ENCODE measurements at places on chromosomes 5 and 9.
A peak's percentile ranks its signal among the peaks of the same experiment; 100 is the strongest.

DNA sequence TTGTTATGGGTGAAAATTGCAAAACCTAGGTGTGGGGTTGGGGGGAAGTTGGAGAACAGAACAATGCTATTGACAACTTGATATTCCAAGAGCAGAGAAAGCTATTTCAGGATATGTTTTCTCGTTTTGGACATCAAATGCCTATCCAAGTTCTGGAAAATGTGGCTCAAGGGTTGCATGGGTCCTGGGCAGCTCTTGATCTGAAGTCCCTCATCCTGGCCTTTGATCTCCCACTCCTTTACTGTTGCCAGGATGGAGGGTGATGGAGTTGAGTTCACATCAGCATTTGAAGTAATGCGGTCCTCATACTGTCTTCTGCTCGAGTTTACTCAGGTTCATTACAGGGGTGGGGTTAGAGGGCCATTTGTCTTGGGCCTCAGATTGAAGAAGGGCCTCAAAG, 76.9 kb upstream of the RPS23 start:
- DNase-seq = no peak

GRCh38 chr5:136034984-136035383, 6.2 kb downstream of the TGFBI start:
- no peak for DNase-seq

DNA sequence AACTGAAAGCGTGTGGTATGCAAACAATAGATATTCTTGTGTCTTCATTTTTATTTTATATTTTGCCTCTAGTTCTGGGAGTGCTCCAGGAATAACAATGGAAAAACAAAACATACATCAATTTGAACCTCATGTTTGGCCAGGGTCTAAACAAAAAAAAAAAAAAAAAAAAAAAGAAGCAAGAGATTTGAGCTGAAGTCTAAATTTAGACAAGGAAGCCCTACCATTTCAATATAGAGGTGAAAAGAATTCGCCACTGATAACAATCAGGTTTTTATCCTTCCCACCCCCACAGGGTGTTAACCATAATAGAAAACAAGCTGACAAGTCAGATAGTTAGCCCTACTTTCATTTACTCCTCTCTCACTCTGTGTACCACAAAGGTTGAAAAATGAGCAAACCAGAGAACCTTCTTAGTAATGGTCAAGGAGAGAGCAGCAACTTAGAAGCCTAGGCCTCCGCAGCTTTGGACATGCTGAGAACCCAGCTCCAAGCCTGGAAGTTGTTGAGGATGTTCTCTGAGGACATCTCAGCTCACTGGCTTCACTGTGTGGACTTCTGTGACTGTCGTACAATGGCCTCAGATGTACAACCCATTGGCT, 118.2 kb upstream of the HMHB1 start:
- peak; percentile 20 for DNase-seq

DNA sequence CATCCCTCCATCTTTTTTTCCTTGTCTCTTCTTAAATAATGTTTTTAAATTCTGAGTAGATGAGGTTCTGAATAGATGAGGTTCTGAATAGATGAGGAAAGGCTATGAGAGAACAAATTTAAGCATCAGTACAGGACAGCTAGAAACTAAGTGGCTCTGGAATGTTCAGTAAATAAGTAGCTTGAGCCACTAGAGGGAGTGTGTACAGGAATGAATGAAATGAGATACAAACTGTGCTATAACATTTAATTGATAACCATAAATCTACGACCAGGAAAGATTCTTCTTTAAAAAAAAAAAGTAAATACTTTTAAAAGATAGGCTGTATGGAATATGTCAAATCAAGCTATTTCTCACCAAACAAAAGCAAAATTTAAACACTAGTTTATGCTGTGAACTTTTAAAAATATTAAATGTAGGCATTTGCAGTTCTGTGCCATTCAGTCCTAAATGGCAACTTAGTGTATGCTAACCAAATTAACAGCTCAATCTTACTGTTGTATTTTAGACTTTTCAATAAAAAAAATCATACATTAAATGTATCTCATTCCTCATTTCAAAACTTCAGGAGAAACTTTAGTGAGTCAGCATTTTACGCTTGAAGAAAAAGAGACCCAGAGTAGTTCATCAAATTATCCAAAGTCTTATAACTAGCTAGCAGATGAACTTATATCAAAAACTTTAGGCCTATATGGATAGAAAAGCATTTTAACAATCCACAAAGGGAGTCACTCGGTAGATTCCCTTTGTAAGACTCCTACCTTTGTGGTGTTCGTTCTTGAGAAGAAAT, 70.4 kb upstream of the SNX2 start:
- DNase-seq = peak; percentile 61

DNA sequence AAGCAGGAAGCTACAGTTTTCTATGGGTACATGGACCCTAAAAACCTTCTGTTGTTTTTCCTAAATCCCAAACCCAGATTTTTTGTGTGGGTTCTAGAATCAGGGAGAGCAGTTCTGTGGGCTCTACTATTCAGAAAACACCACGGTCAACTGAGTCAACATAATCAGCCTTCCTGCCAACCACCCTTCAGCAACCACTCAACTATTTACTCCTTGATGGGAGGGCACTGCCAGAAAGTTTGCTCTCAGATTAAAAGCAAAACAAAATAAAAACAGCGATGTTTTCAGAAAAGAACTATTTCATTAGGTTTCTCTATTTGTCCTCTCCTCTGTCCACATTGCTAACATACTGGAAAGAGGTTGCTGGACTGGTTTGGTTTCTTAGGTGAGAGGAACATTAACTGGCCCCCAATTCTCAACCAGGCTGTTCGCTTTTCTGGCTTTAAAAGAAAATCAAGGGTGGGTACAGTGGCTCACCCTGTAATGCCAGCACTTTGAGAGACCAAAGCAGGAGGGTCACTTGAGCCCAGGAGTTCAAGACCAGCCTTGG, 72.3 kb downstream of the GCNT1 start:
- no peak for DNase-seq

DNA sequence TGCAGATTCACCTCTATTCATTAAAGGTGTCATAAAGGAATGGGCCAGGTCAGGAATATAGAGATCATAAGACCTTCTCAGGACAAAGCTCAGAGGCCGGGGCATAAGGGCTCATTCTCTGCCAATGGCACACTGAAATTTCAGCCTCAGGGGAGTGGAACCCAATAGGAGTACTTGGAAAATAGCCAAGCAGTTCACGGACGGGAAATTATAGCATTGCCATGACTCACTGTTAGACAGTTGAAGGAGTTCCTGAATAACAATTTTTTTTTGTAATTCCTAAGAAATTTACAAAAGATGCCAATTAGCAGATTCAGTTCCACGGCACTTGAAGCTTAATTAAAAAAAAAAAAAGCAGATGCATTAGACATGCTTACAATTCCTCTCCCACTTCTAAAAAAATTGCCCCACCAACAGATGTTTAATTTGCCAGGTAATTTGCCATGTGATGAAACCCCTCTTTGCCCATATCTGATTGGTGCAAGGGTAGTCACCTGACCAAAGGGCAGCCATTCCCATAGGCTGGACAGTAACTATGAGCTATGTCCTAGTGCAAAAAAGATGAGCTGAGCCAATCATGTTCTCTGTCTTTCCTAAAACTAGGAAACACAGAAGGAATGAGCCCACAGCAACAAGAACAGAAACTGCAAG, 58.6 kb downstream of the PTCD2 start:
- DNase-seq = peak; percentile 87

GRCh38 chr5:142736247-142736632, 33.9 kb upstream of the ARHGAP26 start:
- no peak for DNase-seq

GRCh38 chr9:37619806-37620205, 27.4 kb upstream of the TOMM5 start:
- no peak for DNase-seq

GRCh38 chr5:38720554-38721361, 125.1 kb upstream of the OSMR start:
- no peak for DNase-seq

DNA sequence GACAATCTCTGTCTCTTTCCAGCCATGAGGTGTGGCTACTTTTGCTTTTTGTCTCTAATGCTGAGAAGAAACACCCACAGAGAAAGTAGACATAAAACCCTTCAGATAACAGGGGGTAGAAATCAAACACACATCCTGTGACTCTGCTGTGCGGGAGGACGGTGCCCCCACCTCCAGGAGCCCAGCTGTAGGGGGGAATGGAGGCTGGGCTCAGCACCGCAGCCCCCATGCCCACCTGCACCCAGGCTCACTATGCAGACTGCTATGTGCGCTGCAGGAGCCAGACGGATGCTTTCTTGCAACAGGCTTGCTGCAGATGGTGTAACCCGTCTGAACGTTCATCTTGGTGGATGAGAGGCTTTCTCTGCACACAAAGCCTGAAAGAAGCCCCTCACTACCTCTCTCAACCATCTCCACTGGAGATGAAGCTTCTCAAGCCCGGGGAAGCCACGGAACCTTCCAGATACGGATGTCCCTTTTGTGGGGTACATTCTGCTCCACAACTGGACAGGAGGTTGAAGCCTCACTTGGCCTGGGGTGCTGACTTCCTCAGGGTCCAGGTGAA, 207.2 kb downstream of the GADD45G start:
- DNase-seq = no peak

DNA sequence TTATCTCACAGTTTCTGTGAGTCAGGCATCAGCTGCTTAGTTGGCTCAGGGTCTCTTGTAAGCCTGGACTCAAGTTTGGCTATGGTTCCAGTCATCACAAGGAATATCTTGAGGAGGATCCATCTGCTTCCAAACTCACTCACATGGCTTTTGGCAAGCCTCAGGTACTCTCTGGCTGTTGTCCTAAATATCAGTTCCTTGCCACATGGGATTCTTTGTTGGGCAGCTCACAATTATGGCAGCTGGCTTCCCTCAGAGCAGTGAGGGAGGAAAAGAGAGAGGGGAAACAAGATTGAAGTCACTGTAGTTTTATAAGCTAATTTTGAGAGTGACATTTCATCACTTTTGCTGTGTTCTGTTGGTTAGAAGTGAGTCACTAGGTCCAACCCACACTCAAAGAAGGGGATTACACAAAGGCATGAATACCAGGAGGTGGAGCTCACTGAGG, 144.5 kb downstream of the GCNT1 start:
- DNase-seq = peak; percentile 55

DNA sequence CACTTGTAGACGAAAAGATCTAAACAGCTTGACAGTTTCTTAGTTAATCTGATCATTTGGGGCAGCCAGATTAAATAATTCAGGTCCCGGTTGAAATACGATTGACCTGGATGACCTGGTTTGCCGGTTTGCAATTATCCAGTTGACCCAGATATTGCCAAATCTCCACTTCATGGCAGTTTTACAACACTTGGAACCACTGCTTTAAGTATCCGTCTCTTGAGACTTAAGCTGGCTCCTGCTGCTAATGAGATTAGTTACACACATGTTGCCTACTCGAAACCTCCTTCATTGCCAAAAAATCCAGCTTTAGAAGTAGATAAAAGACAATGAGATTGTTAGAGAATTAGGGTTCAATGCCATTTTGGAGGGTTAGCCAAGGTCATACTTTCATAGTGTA, 136.2 kb upstream of the HAPLN1 start:
- no peak for DNase-seq

DNA sequence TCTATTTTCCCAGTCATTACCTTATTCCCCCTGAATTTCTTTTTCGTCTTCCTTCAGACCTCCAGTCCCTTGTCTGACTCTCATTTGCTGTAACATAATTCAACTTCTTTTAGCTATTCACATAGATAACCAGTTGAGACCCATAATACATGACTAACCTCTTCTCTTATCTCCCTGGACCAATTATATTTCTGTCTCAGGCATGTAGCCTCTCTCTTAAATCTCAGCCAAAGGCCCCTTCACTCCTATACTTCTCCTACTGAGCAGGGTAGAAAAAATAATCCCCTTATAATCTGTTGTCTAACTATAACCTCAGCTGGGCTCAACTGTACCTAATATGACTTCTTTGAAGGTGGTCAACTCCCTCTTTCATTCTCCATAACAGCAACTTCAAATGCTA, 20.9 kb downstream of the RANBP6 start:
- no peak for DNase-seq

DNA sequence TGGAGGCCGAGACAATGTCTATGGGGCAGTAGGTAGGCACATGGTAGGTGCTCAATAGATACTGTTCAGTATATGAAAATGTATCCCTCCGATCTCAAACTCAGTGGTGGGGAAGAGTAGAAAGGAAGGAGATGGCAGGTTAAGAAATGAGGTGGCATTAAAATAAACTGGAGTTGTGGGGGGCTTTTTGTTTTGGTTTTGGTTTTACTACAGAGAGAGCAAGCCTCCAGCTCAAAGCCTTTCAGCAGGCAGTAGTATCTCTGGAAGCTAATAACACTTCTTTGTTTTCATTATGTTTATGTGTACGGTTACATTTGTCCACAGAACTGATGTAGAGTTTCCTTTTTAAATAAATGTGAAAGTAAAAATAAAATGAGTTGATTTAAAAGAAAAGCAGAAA, 8.6 kb downstream of the MFAP3 start:
- DNase-seq = no peak

- DNase-seq = no peak
Observed at GRCh38 chr5:76180814-76181805, 97.9 kb downstream of the SV2C start.

DNA sequence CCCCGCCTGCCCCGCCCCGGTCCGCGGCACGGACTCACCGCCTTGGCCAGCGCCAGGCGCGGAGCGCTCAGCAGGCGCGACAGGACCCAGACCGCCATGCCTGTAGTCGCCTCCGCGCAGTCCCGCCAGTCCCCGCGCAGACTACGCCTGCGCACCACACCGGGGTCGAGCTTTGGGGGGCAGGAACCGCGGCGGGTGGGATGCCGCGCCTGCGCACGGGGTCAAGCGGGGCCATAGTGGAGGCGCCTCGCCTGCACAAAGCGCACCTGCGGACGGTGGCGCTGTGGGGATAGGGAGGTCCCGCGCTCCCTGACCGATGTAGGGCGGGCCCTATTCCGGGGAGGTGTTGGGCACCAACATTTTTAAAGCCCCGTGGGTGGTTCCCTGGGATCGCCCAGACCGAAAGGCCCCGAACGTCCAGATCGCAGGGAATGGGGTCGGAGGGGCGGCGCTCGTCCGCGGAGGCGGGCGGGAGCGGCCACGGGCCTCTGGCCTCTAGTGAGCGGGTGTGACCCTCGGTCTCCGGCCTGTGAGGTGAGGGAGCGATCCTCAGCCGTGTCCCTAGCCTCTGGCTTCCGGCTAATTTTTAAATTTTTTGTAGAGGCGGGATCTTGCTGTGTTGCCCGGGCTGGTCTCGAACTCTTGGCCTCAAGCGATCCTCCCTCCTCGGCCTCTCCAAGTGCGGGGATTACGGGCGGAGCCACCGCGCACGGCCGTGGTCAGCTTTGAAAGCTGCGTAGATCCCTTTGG, 70.8 kb upstream of the LPCAT1 start:
- peak; percentile 57 for DNase-seq

GRCh38 chr9:117706421-117707116, 2.4 kb downstream of the TLR4 start:
- DNase-seq = no peak

GRCh38 chr5:168691891-168692290, 112.7 kb upstream of the PANK3 start:
- DNase-seq = no peak

GRCh38 chr9:37146410-37146809, 26.0 kb downstream of the ZCCHC7 start:
- DNase-seq = no peak

Measured in fibroblast of skin of abdomen (primary cell).